ENCODE measurements at places on chromosomes 11 and 22. TPM values are rescaled to one million over a fixed set of nuclear protein-coding genes. Genes with fewer than 3 reads are reported as not detected.

MYBPC3 gene
- polyA plus RNA-seq = 0.13 TPM

KLHL35 gene
- 1.2 TPM for polyA plus RNA-seq

KBTBD4 gene
- polyA plus RNA-seq = 23.1 TPM

SIAE gene
- 12.8 TPM for polyA plus RNA-seq

SERHL2 gene
- polyA plus RNA-seq = 1.5 TPM

TRIM6 gene
- 0.26 TPM for polyA plus RNA-seq

SPA17 gene
- polyA plus RNA-seq = 2.8 TPM

PLEKHA7 gene
- 1.1 TPM for polyA plus RNA-seq

HEPACAM gene
- polyA plus RNA-seq = 0.08 TPM

FOLR3 gene
- not detected for polyA plus RNA-seq

RASSF10 gene
- polyA plus RNA-seq = 0.09 TPM

FOSL1 gene
- 7.8 TPM for polyA plus RNA-seq

MIOX gene
- polyA plus RNA-seq = not detected

FAM227A gene
- polyA plus RNA-seq = 0.32 TPM

NXPE2 gene
- 0.10 TPM for polyA plus RNA-seq

NCAM1 gene
- polyA plus RNA-seq = 1.3 TPM

CD3G gene
- polyA plus RNA-seq = 0.05 TPM

ADORA2A gene
- 1.7 TPM for polyA plus RNA-seq

LYVE1 gene
- polyA plus RNA-seq = 12.9 TPM

PATE2 gene
- polyA plus RNA-seq = not detected

TRMU gene
- 12.8 TPM for polyA plus RNA-seq

C11orf52 gene
- 4.4 TPM for polyA plus RNA-seq

RAB38 gene
- polyA plus RNA-seq = 0.21 TPM

Measured in psoas muscle (tissue), 8 donors.